ENCODE measurements at places on chromosomes 11 and 22.

- DNase-seq, result peak; percentile 65
Measured at GRCh38 chr22:29821291-29822016, 16.6 kb downstream of the ASCC2 start.

GRCh38 chr22:36467946-36468345 lies 13.5 kb downstream of the TXN2 start:
- no peak for DNase-seq

GRCh38 chr11:125132596-125132995 lies 21.2 kb upstream of the TMEM218 start:
- DNase-seq, result no peak

- DNase-seq, result no peak
Measured at GRCh38 chr11:1528710-1529109, 42.1 kb upstream of the MOB2 start.

GRCh38 chr22:41447435-41448188 lies 1.0 kb upstream of the TOB2 start:
- DNase-seq, result peak; percentile 89

- DNase-seq, result no peak
Measured at GRCh38 chr11:134063991-134064747, 4.7 kb upstream of the JAM3 start.

GRCh38 chr22:36267058-36267457 lies 14.1 kb downstream of the APOL1 start:
- no peak for DNase-seq

GRCh38 chr11:108037211-108037610 lies 28.5 kb downstream of the CUL5 start:
- DNase-seq, result no peak

GRCh38 chr11:10543782-10544181 lies 2.8 kb upstream of the RNF141 start:
- DNase-seq, result no peak

GRCh38 chr11:25890626-25891260 lies 441.2 kb upstream of the ANO3 start:
- no peak for DNase-seq

GRCh38 chr22:36425977-36426523 lies 38.3 kb upstream of the MYH9 start:
- peak; percentile 54 for DNase-seq

DNA sequence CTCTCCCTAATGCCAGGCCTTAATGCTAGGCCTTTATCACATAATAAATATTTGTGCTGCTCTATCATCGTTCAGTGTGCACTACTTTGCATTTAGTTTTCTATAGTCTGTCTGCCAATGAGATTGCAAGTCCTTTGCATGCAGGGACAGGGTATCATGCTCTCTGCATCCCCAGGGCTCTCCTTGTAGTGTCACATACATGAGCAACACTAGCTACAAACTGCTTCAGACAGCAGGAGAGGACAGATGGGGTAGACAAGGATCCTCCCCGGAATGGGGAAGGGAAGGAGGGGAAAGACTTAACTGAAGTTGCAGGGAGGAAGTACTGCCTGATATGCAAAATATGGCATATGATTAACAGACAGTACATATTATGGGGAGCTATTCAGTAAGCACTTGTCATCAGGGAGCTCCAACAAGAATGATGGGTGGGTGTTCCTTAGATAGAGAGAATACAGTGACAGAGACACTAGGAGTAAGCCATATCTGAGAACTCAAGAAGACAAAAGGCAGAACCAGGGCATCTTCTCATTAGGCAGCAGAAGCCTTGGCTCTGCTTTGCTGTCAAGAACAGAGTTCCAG lies 42.8 kb downstream of the ZNF202 start:
- no peak for DNase-seq

DNA sequence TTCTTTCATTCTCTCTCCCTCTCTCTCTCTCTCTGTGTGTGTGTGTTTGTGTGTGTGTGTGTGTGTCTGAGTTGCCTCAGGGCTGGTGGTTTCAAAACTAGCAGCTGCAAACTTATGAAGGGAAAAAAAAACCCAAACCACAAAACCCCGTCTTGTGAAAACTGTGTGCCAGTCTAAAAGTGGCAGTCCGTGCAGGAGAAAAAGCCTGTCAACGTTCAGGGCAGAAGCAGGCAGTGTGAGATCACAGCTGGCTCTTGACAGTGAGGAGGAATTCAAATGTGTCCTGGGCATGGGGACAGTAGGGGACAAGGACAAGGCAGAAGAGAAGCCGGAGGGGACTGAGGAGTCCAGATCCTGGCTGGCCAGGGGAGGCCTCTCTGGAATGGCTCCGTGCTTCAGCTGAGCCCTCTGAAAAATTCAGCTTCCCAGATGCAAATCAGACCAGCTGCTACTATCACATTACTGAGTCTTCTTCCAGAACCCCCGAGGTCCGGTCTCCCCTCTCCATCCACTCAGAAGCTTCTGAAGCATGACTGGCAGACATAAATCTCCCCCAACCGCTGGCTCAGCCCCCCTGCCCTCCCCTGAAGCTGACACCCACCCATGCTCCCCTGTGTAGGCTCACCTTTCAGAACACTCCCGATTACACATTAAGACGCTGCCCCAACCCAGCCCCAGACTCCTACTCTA lies 31.9 kb downstream of the FLI1 start:
- no peak for DNase-seq

GRCh38 chr11:125874556-125875124 lies 12.8 kb upstream of the HYLS1 start:
- peak; percentile 68 for DNase-seq

GRCh38 chr22:48892578-48893287 lies 934.9 kb downstream of the BRD1 start:
- DNase-seq, result no peak
